ENCODE measurements at places on chromosomes 7 and 10.

GRCh38 chr10:5095687-5096086, 1.5 kb downstream of the AKR1C3 start:
- H3K36me3 ChIP-seq, result no peaks in the 10 kb centered on the region
- DNase-seq, result no peak
- H3K4me3 ChIP-seq, result no peak overlapping the region
- no peaks in the 10 kb centered on the region for H3K4me1 ChIP-seq
- no peaks in the 10 kb centered on the region for H3K27me3 ChIP-seq

GRCh38 chr7:81652225-81652624, 117.6 kb downstream of the HGF start:
- H3K27me3 ChIP-seq, result no peaks in the 10 kb centered on the region
- no peak overlapping the region for H3K27ac ChIP-seq
- no peaks in the 10 kb centered on the region for H3K4me1 ChIP-seq

DNA sequence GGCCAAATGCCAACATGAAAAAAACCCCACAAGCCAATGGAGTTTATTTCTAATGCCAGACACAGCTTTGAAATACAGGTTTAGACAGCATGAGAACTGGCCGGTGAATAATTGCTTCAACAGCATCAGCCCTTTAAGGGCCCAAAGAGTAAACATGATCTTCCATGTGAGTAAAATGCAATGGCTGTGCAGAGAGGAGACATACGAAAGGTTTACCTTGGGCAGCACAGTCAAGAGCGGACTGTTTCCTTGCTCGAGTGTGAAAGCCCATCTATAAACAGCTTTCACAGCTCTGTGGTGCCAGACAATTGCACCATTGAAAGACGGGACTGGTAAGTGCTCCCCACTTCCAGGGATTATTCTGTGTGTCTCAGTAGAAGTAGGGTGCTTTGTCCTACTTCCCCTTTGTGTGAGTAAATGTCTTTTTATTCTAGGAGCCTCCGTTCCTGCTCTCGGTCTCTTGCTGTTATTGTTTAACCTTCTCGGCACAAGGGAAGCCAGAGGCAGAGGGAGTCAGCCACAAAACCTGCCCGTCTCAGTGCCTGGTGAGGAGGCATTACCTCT, 77.8 kb upstream of the KAT6B start:
- no peaks in the 10 kb centered on the region for H3K36me3 ChIP-seq
- no peaks in the 10 kb centered on the region for H3K27me3 ChIP-seq
- peak; percentile 8 for DNase-seq
- no peaks in the 10 kb centered on the region for H3K4me1 ChIP-seq
- no peak overlapping the region for H3K4me3 ChIP-seq
- H3K27ac ChIP-seq, result peak overlapping the region; percentile 33

DNA sequence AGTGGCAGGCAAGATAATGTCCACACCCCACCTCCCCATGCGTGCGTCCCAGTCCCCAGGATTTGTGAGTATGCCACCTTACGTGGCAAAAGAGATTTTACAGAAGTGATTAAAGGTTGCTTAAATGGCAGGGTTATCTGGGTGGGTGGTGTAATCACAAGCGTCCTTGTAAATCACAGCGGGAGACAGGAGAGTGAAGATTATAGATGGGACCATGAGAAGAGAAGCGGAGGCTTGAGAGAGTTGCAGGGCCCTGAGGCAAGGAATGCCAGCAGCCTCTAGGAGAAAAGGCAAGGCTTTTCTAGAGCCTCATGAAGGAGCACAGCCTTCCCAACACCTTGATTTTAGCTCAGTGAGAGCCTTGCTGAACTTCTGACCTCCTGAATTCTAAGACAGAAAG, 10.2 kb downstream of the ZRANB1 start:
- no peak for DNase-seq
- H3K36me3 ChIP-seq, result peaks cover 48% of the 10 kb centered on the region
- H3K4me3 ChIP-seq, result no peak overlapping the region
- no peaks in the 10 kb centered on the region for H3K27me3 ChIP-seq

- H3K4me3 ChIP-seq, result no peak overlapping the region
- no peak overlapping the region for H3K27ac ChIP-seq
- no peaks in the 10 kb centered on the region for H3K36me3 ChIP-seq
- DNase-seq, result no peak
- no peaks in the 10 kb centered on the region for H3K27me3 ChIP-seq
Measured at GRCh38 chr10:33498391-33498891, 164.0 kb upstream of the NRP1 start.

DNA sequence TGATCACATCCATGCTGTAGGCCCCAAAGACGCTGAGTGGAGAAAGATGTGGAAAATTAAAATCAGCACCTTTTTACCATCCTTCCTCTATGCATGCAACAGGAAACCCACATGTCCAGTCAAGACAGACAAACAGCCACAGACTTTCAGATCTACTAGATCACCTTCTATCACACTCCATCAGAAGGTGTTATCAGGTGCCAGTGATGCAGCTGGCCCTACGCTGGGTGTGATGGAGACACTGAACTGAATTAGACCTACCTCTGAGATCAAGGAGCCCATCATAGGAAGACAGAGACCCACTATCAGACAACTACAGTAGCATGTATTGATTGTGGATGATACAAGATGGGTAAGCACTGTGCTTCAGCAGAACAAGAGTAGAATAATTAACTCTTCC, 15.5 kb downstream of the CYP3A4 start:
- peaks cover 9% of the 10 kb centered on the region for H3K27me3 ChIP-seq
- no peak for DNase-seq
- H3K4me1 ChIP-seq, result no peaks in the 10 kb centered on the region
- H3K36me3 ChIP-seq, result no peaks in the 10 kb centered on the region
- H3K4me3 ChIP-seq, result no peak overlapping the region

DNA sequence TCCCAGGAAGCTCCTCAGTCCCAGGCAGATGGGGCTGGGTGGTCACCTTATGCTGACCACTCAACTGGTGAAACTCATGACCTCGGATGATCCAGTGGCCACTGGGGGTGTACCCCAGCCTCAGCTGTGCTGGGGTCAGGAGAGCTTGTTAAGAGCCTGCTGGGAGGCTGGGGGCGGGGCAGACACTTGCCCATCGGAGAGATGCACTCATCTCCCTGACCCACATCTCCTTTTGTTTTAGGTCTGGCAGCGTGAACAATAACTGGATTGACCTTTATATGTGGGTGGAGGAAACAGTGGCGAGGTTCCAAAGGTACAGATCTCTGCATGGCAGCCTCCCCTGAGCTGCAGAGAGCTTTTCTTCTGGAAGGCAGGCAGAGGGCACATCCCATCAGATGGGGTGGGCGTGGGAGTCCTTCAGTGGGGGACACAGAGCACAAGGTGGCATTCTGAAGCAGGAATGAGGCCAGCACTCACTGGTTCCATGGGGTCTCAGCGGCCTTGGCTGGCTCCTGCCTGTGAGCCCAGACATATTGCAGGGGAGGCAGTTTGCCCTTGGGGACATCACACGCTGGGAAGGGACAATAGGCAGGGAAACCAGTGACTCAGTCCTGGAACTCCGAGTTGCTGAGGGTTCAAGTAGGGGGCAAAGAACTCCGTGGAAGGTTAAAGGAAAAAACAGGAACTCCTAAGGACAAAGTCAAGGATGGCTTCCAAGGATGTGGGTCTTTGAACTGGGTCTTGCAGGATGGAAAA, 5.2 kb downstream of the ANTXRL start:
- no peak for DNase-seq
- H3K27me3 ChIP-seq, result no peaks in the 10 kb centered on the region
- peaks cover 4% of the 10 kb centered on the region for H3K4me1 ChIP-seq
- no peaks in the 10 kb centered on the region for H3K36me3 ChIP-seq
- H3K4me3 ChIP-seq, result no peak overlapping the region

GRCh38 chr10:84340187-84340586, 11.8 kb downstream of the CCSER2 start:
- DNase-seq, result no peak
- H3K4me1 ChIP-seq, result peaks cover 4% of the 10 kb centered on the region

GRCh38 chr10:59631237-59631636, 78.4 kb downstream of the SLC16A9 start:
- DNase-seq, result no peak
- peaks cover 2% of the 10 kb centered on the region for H3K4me1 ChIP-seq
- no peaks in the 10 kb centered on the region for H3K36me3 ChIP-seq
- no peaks in the 10 kb centered on the region for H3K27me3 ChIP-seq

DNA sequence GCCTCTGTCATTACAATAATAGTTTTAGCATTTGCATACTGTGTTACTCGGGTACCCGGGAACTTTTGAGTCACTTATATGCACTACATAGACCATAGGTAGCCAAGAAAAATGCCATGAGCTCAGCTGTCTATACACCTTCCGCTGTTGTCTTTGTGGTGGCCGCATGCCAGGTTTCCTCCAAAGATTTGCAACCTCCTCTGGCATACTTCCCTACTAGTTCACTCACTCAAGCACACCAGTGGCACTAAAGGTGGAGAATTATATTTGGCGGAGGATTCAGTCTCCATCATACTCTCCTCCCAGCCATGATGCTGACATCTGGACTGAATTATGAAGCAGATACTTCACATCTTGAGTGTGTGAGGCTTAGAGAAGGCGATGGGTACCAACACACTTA, 35.6 kb upstream of the GRB10 start:
- no peak for DNase-seq
- H3K4me1 ChIP-seq, result peaks cover 7% of the 10 kb centered on the region
- H3K4me3 ChIP-seq, result no peak overlapping the region
- H3K27ac ChIP-seq, result no peak overlapping the region
- H3K36me3 ChIP-seq, result no peaks in the 10 kb centered on the region

GRCh38 chr10:94006591-94007550, 13.1 kb downstream of the PLCE1 start:
- H3K4me1 ChIP-seq, result no peaks in the 10 kb centered on the region
- H3K27me3 ChIP-seq, result no peaks in the 10 kb centered on the region
- DNase-seq, result no peak

GRCh38 chr7:33970536-33970935, 65.2 kb downstream of the BMPER start:
- no peaks in the 10 kb centered on the region for H3K27me3 ChIP-seq
- H3K36me3 ChIP-seq, result no peaks in the 10 kb centered on the region

- peak; percentile 61 for DNase-seq
- peaks cover 36% of the 10 kb centered on the region for H3K4me1 ChIP-seq
- H3K27ac ChIP-seq, result no peak overlapping the region
- no peaks in the 10 kb centered on the region for H3K27me3 ChIP-seq
Measured at GRCh38 chr7:157457355-157458253, 120.8 kb downstream of the DNAJB6 start.

DNA sequence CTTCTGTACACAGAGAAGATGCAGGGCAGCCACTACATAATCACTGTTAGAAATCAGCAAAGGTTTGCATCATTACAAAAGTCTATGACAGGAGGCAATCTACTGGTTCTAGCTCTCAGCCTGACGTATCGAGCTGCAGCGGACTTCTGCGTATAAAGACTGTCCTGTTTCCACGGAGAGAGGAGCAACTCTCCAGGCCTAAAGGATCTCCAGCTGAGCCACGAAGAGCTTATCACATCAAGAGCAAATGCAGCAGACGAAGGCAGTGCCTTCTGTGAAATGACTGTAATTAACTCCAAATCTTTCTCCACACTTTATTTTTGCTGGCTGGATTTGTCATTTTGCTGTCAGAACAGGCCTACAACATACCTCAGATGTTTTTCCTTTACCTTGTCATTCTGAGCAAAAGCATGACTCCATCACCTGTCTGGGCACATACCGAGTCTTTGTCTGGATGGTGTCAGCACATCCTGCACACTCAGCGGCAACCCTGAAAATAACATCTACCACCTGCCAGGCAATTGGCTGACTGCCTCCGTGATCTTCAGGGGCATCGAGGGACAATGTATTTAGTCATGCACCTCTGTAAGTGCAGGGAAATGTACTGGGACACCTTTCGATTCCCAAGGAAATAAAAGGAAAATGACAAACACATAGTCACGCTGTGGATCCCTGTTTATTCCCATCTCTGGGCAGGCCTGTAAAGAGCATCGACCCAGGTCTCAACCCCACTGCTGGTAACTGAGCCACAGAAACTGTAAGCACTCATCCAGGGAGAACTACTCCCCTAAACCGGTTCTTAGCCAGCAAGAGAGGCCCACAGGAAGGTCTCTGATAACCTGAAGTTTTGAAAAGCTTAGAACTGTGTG, 26.3 kb upstream of the SH3PXD2A start:
- H3K27me3 ChIP-seq, result no peaks in the 10 kb centered on the region
- H3K4me1 ChIP-seq, result no peaks in the 10 kb centered on the region
- no peak overlapping the region for H3K4me3 ChIP-seq
- H3K36me3 ChIP-seq, result peaks cover 2% of the 10 kb centered on the region
- no peak for DNase-seq

GRCh38 chr10:73591935-73592699, 975 bp upstream of the USP54 start:
- no peaks in the 10 kb centered on the region for H3K27me3 ChIP-seq
- H3K27ac ChIP-seq, result peak overlapping the region; percentile 82
- peak; percentile 31 for DNase-seq
- H3K4me1 ChIP-seq, result peaks cover 2% of the 10 kb centered on the region

DNA sequence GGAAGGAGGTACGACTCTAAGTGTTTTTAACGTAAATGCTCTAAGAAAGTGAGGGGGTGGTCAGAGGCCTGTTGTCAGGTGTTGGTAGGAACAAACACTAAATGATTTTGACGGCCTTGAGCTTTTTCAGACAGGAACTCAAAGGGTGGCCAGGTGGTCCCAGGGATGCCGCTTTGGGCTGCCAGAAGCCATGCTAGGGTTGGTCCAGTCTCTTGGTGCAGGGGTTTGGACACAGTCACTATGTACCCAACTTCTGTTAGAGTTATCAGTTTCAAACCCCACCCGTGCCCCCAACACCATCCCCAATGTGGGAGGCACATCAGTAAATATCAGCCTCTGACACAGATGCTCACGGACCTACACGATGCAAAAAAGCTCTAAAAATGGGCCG, 9.3 kb downstream of the ATP6V0E2 start:
- no peak overlapping the region for H3K27ac ChIP-seq
- H3K4me1 ChIP-seq, result peaks cover 9% of the 10 kb centered on the region
- H3K4me3 ChIP-seq, result no peak overlapping the region
- H3K36me3 ChIP-seq, result peaks cover 2% of the 10 kb centered on the region
- H3K27me3 ChIP-seq, result no peaks in the 10 kb centered on the region
- no peak for DNase-seq

DNA sequence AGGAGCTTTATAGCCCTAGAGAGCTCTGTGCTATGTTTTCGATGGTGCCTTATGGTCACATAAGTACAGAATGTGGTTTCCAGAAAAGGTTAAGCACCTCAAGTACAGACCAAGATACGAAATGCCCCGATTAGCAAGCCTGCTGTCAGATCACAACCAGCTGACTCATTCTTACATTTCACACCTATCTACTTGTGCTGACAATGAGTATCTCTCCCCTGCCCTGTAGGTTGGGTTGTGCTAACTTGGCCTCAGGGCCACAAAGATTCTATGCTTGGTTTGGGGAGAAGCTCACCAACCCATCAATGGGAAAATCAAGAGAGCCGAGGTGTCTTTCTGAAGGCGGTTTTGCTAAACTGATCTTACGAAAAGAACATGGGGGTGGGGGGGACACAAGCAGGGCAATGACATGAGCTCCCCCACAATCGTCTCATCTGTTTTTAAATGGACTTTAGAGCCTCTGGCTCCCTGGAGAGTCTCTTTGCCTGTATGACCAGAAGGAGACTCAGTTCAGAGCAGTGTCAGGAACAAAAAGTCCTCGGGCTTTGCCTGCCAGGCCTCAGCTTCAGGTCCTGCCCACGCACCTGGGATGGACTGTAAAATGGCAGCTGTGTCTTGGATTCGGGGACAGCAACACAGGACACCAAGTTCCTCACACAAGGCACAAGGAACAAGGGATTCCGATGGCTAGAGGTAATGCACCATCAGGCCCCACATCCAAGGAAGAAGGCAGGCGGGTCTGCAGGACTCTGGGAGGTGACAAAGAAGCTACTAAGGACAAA, 55.1 kb downstream of the FAM53B start:
- no peak overlapping the region for H3K4me3 ChIP-seq
- peaks cover 19% of the 10 kb centered on the region for H3K4me1 ChIP-seq
- H3K27me3 ChIP-seq, result no peaks in the 10 kb centered on the region
- H3K27ac ChIP-seq, result no peak overlapping the region
- DNase-seq, result no peak

Data from neuronal stem cell (in vitro differentiated cells).